GM23338 (cell line): ENCODE measurements at places on chromosomes 7 and 10.

- no peak overlapping the region for H3K27ac ChIP-seq
- peaks cover 7% of the 10 kb centered on the region; the same call in 1 of the 2 replicates for H3K36me3 ChIP-seq
- DNase-seq = no peak
- peaks cover 11% of the 10 kb centered on the region; the same call in 1 of the 2 replicates for H3K4me1 ChIP-seq
- H3K27me3 ChIP-seq = no peaks in the 10 kb centered on the region
Observed at GRCh38 chr10:122263971-122264370, 7.1 kb upstream of the BTBD16 start.

- H3K27me3 ChIP-seq = peaks cover 9% of the 10 kb centered on the region
- no peak overlapping the region for H3K27ac ChIP-seq
- no peak overlapping the region for H3K4me3 ChIP-seq
- no peaks in the 10 kb centered on the region for H3K36me3 ChIP-seq
- DNase-seq = no peak
Observed at GRCh38 chr7:142851269-142851668, 3.6 kb upstream of the EPHB6 start.

DNA sequence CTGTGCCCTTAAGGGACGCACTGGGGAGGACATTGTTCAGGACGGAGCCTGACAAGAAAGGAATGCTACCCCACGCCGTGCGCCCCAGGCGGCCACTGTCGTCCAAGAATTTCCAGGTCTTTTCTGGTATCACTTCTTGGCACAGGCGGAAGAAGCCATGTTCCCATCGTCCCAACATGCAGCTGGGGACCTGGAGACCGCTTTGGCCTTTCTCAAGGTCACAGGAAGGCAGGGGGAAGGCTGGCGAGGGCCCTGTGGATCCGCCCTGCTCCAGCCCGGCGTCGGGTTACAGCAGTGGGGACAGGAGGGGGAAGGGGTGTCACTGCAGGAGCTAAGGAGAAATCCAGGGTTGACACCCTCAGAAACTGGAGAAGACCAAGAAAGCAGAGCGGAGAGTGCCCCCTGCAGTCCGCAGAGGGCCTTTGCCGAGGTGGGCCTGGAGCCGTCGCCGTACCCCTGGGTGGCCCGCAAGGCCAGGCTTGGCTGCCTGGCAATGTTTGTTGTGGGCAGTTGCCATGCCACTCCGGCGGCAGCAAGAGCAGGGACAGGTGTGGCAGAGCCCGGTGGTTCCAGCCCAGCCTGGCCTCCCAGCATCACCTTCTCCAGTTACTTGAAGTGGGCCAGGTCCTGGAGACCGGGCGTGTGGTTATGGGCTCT, 104.1 kb downstream of the LHPP start:
- H3K4me3 ChIP-seq = no peak overlapping the region
- H3K4me1 ChIP-seq = peaks cover 2% of the 10 kb centered on the region; the same call in 1 of the 2 replicates
- DNase-seq = peak; percentile 89
- H3K36me3 ChIP-seq = no peaks in the 10 kb centered on the region

GRCh38 chr7:47816647-47817046, 131.6 kb downstream of the PKD1L1 start:
- DNase-seq = no peak
- no peak overlapping the region for H3K4me3 ChIP-seq
- H3K27me3 ChIP-seq = no peaks in the 10 kb centered on the region
- H3K36me3 ChIP-seq = no peaks in the 10 kb centered on the region

- peak overlapping the region; percentile 100 for H3K4me3 ChIP-seq
- no peak for DNase-seq
- H3K27ac ChIP-seq = peak overlapping the region; percentile 61; the same call in 1 of the 2 replicates
- H3K27me3 ChIP-seq = no peaks in the 10 kb centered on the region
- peaks cover 10% of the 10 kb centered on the region for H3K36me3 ChIP-seq
Observed at GRCh38 chr10:133393401-133394063, 425 bp upstream of the MTG1 start.

DNA sequence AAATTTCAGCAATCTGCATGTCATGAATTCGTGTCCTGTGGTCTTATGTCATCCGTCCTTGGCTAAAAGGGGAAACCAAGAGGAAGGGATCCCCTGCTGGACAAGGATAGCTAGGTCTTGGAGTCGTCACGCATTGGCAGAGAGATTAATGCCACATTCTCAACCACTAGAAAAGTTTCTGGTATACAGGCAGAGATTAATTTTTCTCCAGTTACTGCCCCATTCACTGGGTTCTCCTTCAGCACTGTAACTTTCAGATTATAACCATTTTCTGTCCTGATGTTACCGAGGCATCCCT, 1060.6 kb upstream of the AUTS2 start:
- no peak overlapping the region for H3K4me3 ChIP-seq
- H3K27ac ChIP-seq = no peak overlapping the region
- no peaks in the 10 kb centered on the region for H3K27me3 ChIP-seq
- DNase-seq = no peak
- 0 out of 2 replicates have a peak, but pooled peaks cover 18% of the 10 kb centered on the region for H3K36me3 ChIP-seq
- no peaks in the 10 kb centered on the region for H3K4me1 ChIP-seq

DNA sequence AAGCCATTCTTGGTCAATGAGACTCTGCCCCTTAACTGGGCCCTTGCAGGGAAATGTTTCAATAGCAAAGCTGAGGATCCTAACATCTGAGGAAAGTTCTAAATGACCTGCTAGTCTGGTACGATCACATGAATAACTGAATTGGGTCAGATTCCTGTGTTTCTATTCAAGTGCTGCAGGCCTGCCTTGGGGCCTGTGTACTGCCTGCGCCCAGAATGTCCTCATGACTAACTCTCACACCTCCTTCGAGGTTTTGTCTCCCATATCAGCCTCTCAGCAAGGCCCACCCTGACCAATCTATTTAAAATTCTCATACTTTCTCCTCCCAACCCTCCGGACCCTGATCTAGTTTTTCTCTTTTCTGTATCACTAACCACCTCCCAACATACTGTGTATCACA, 4.4 kb downstream of the JAZF1 start:
- peaks cover 75% of the 10 kb centered on the region for H3K4me1 ChIP-seq
- no peak overlapping the region for H3K27ac ChIP-seq
- no peak for DNase-seq
- H3K36me3 ChIP-seq = no peaks in the 10 kb centered on the region
- H3K4me3 ChIP-seq = no peak overlapping the region

DNA sequence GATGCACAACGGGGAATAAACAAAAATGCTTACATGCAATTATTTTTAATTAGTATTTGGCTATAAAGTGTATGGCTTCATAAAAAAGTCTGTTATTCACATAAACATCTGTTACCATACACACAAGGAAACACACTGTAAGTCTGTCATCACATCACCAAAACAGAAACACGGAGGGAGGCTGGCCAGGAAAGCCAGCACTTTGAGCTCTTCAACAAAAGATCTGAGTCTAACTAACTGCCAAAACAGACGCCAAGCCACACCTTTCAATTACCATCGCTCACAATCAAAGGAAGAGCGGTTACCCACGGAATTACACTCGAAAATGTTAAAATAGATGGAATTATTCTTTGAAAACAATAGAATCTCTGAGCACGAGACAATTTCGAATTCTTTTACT, 49.2 kb upstream of the MGMT start:
- no peak for DNase-seq
- no peak overlapping the region for H3K4me3 ChIP-seq
- no peaks in the 10 kb centered on the region for H3K27me3 ChIP-seq
- no peak overlapping the region for H3K27ac ChIP-seq

DNA sequence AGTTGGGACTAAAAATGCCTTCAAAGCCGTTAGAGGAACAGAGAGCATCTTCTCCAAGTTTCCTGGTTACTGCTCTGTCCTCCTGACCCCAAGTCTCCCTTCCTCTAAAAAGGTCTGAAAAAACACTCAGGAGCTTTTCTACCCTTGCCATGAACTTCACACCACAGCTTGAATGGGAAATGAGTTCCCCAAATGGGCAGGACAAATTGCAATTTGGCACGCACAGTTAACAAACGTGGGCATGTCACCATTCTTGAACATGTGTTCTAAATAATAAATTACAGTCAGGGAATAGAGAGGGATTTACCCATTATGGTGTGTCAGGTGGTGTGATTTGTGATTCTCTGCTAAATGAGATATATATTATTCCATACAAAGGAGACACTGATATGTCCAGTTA, 91.2 kb upstream of the WNT16 start:
- H3K27ac ChIP-seq = no peak overlapping the region
- no peaks in the 10 kb centered on the region for H3K36me3 ChIP-seq
- no peaks in the 10 kb centered on the region for H3K4me1 ChIP-seq
- H3K4me3 ChIP-seq = no peak overlapping the region
- no peaks in the 10 kb centered on the region for H3K27me3 ChIP-seq

DNA sequence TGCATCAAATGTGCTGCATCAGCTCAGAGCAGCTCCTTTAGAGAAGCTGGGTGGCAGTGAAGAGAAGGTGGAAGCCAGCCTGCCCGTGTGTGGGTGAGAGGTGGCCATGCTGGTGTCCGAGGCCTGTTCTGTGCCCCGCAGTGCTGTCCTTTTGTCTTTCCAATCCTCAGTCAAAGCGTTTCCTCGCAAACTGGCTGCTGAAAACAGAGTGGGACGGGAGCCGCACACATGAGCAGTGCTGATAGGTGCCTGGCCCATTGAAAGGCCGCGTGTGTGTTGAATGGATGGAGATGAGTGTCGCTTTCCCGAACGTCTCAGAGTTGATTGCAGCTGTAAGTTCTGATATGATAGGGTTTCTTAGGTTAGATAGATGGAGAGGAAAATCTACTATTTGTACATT, 39.3 kb downstream of the WDR37 start:
- no peaks in the 10 kb centered on the region for H3K4me1 ChIP-seq
- DNase-seq = no peak
- H3K4me3 ChIP-seq = no peak overlapping the region
- H3K36me3 ChIP-seq = peaks cover 4% of the 10 kb centered on the region; the same call in 1 of the 2 replicates

DNA sequence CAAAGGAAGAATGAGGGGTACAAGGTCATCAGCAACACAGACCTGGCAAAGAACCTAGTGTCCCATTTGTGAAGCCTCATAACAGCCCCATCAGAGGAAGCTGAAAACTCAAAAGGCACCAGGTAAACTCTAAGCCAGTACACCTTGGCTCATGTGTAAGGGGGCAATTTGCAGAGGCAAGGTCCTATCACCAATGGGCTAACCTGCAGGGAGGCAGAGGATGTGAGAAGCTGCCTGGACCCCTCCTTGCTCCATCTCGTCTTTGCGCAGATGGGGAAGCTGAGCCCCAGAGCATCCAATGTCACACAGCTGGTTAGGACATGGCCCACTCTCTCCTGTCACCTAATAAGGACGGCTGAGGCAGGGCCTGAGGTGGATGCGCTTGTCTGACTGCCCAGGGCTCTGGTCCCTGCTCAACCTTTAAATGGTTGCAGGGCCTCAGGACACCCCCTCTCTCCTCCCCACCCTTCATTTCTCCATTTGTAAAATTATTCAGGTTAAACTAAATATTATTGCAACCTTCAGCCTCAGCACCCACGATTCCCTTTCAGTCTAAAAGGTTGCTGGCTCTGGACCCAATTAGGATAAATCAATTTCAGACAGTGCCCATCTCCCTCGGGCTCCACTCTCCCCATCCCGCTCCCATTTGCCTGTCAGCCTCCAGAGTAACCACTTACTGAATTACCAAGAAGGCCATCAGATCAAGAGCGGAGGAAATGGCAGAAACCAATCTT, 135.3 kb downstream of the OAT start:
- no peaks in the 10 kb centered on the region for H3K27me3 ChIP-seq
- no peak overlapping the region for H3K27ac ChIP-seq
- no peaks in the 10 kb centered on the region for H3K4me1 ChIP-seq

DNA sequence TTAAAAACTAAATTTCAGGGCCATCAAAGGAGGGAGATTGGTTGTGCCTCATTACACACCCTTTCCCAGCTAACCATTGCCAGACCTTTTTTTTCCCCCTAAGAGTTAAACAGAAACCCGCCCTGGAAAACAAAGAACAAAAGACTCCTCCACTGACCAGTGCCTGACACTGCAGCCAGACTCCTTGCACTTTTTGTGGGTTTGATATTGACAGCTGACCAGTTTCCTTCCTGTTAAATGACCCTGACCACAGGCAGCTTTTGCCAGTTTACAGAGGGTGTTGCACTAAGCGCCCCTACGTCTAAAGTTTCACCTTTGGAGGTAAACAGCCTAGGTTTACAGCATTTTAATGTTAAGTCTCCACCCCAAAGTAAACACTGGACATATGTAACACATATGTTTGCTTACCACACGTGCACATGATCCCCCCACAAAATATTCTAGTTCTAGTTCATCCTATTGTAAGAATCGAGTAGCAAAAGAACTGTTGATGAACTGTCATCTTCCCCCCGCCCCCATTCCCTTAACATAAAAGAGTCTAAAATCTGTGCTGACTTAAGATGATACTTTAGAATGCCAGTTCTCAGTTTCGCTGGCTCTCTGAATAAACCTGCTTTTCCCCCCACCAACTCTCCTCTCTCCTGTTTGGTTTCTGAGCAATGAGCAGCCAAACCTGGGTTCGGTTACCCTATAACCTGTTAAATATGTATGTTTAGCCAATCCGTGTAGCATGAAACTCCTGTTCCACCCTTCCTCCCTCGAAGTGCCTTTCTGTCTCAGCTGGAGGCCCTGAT, 38.0 kb downstream of the FOXI2 start:
- H3K36me3 ChIP-seq = no peaks in the 10 kb centered on the region
- H3K27ac ChIP-seq = no peak overlapping the region
- H3K4me1 ChIP-seq = no peaks in the 10 kb centered on the region
- no peak overlapping the region for H3K4me3 ChIP-seq

DNA sequence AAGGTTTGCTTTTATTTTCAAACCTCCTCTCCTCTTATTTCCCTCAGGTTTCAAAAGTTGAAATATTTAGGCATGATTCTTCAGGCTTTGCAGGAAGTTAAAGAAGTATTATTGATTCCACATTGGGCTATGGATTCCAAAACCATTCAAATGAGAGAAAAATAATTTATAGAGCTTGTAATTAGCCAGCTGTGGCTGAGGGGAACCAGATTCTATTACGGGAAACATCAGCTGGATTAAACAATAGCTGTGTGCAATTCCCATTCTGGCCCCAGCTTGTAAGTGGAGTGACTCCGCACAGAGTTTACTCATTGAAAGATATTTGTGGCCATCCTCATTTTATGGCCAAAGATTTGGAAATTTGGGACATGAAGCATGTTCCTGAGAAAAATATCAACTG, 77.0 kb upstream of the PHYHIPL start:
- H3K27ac ChIP-seq = no peak overlapping the region
- no peaks in the 10 kb centered on the region for H3K27me3 ChIP-seq
- H3K4me3 ChIP-seq = no peak overlapping the region

GRCh38 chr7:128170461-128170860, 70.6 kb upstream of the LEP start:
- H3K27ac ChIP-seq = no peak overlapping the region
- H3K4me1 ChIP-seq = peaks cover 11% of the 10 kb centered on the region
- no peak overlapping the region for H3K4me3 ChIP-seq
- no peak for DNase-seq
- peaks cover 63% of the 10 kb centered on the region for H3K27me3 ChIP-seq
- no peaks in the 10 kb centered on the region for H3K36me3 ChIP-seq

- H3K4me1 ChIP-seq = peaks cover 11% of the 10 kb centered on the region; the same call in 1 of the 2 replicates
- no peaks in the 10 kb centered on the region for H3K27me3 ChIP-seq
- H3K27ac ChIP-seq = no peak overlapping the region
- no peak overlapping the region for H3K4me3 ChIP-seq
Observed at GRCh38 chr7:5578495-5578894, 154.9 kb upstream of the TNRC18 start.

DNA sequence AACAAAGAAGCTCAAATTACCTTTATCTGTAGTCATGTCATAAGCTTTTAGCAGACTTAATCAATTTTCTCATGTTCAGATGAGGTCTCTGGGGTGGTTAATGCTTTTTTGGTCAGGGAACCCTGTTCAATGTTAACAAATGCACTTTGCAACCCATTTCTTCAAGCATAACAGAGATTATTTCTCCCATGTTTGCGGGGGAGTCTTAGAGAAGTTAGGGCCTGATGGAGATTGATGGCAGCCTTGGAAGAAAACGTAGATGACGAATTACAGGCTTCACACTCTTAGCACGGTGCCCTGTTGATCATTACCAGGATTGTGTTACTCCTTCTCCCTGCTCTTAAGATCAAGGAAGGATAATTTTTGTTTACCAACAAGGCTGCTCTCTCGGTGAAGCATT, 76.4 kb downstream of the AGMO start:
- no peak for DNase-seq
- H3K4me1 ChIP-seq = no peaks in the 10 kb centered on the region
- no peaks in the 10 kb centered on the region for H3K36me3 ChIP-seq
- H3K27me3 ChIP-seq = no peaks in the 10 kb centered on the region
- H3K4me3 ChIP-seq = no peak overlapping the region
